ENCODE measurements at places on chromosomes 11 and 22. TPM values are rescaled to one million over a fixed set of nuclear protein-coding genes. Genes with fewer than 3 reads are reported as not detected.

- DNase-seq: no peak
Observed at GRCh38 chr22:44889255-44889878, 120.4 kb downstream of the PHF21B start.

DNA sequence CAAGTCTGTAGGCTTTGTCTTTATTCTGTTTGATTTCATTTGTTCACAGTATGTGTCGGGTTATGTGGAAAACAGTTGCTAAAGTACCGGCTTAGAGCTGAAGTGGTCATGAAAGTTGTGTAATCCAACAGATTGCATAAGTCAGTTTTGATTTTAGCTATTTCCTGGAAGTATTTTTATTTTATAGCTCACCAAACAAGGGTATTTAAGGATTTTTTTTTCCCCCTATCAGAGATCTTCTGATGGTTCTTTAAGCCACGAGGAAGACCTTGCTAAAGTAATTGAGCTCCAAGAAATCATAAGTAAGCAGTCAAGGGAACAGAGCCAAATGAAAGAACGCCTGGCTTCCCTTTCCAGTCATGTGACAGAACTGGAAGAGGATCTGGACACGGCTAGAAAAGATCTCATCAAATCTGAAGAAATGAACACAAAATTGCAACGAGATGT, 55.9 kb downstream of the PPFIA1 start:
- no peak for DNase-seq

- DNase-seq: no peak
Observed at GRCh38 chr11:61293867-61294716, 1.0 kb downstream of the VWCE start.

DNA sequence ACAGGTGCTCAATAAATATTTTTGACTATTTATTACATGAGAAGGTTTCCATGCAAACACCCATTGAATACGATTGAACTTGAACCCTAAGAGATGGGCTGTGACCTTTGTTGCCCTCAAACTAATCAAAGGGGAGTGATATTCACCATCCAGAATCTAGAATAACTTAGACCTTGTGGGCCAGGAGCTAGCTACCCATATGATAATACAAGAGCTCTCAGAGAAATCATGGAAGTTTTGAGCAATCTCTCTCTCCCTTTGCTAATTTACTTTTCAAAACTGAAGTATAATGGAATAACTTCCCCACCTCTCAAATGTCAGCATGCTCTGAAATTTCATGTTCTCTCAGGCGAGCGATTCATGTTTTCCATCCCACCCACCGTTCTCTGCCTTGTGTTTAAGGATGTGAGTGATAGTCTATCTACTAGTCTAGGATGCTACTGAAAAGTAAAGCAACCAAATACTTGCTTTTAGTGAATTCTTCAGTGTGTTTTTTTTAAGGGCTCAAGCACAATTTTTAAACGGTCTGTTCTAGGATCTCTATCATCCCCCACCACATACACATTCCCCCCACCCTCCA, 33.3 kb downstream of the BARX2 start:
- no peak for DNase-seq

- DNase-seq: no peak
Observed at GRCh38 chr11:133922078-133922870, 34.5 kb downstream of the IGSF9B start.

Gene CYB5R2
- total RNA-seq: 25.9 TPM
